ENCODE measurements at places on chromosomes 4 and X.

GRCh38 chr4:155639704-155640523 lies 26.7 kb upstream of the GUCY1A1 start:
- DNase-seq = peak; percentile 87

- no peak for DNase-seq
These were observed 85.4 kb downstream of the TIGD2 start for GRCh38 chr4:89196745-89197144.

DNA sequence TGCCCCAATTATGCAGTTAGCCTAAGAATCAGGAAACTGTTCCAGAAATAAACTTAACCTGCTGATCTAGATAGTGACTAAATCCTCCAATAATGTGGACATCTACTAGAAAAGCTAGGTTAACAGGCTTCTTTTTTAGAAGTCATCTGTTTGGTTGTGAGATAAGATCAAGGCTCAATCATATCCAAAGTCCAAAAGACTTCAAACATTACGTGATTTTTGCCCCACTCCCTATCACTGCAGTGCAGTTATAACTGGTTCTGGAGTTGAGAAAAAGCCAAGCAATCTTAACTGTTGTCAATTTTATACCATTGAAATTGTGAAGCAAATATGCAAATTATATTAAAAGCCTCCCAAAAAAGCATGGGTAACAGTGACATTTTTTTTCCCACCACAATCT lies 781.4 kb downstream of the KLHL13 start:
- DNase-seq = no peak

- DNase-seq = no peak
These were observed 651.6 kb upstream of the PITX2 start for GRCh38 chr4:111274486-111274885.

DNA sequence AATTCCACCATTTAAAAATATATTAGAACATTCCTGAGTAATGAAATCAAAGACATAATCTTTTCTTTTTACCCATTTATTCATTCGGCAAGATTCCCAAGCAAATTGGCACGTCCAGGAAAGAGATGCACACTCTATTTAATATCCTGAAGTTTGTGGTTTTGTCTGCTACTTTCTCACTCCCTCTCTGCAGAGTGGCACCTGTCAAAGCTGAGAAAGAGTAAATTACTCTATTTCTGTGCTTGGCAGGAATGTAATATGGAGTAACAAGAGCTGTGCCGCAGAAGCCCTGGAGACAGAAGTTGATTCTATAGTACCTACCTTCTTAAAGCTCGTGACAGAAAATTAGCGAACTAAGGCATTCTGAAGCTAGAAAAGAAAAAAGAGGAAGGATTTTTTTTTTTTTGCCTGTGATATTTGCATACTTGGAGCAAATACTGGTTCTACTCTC lies 5.5 kb downstream of the GSTCD start:
- peak; percentile 68 for DNase-seq

- DNase-seq = no peak
These were observed 235.4 kb downstream of the GPC3 start for GRCh38 chrX:133749951-133750350.

DNA sequence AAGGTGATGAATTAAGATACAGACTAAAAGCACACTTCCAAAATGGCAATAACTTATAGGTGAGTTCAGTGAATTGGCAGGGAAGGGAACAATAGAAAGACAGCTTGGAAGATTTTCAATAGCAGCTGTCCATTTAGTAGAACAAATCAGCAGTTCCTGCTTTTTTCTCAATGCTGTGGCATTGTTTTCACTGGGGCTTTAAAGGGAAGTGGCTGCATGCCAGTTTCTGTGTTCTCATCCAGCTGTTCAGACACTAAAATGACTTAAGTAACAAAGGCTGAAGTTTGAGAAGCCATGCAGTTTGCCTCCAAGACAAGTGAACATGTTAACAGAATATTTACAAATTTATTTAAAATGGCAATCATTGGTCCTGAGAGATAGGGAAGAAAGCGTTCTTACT lies 291.9 kb downstream of the FAM47A start:
- peak; percentile 12 for DNase-seq

GRCh38 chr4:153594210-153594609 lies 89.9 kb upstream of the TLR2 start:
- no peak for DNase-seq

- DNase-seq = no peak
These were observed 388.2 kb upstream of the INTU start for GRCh38 chr4:127244515-127244914.

GRCh38 chrX:42825201-42825600 lies 47.2 kb upstream of the PPP1R2C start:
- DNase-seq = no peak

DNA sequence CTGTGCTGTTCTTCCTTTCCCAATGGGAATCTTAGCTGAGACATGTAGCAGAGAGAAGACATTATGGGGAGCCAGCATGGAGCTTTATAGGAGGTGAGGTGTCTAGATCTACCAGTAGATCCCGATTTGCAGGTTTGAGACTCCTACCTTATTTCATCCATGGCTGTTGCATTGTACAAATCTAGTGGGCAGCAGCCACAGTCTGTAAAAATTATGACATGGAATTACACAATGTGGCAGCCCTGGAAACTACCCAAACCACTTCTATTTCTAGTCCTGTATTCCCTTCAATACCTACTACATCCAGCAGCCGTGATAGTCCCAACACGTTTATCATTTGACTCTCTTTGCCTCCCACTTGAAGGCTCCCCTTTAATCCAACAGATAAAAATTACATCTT lies 8.1 kb downstream of the ATP7A start:
- no peak for DNase-seq

Measured in KBM-7 (cell line).